ENCODE measurements at places on chromosomes 12 and 14. TPM values are rescaled to one million over a fixed set of nuclear protein-coding genes. Genes with fewer than 3 reads are reported as not detected.
A peak's percentile ranks its signal among the peaks of the same experiment; 100 is the strongest.

DNA sequence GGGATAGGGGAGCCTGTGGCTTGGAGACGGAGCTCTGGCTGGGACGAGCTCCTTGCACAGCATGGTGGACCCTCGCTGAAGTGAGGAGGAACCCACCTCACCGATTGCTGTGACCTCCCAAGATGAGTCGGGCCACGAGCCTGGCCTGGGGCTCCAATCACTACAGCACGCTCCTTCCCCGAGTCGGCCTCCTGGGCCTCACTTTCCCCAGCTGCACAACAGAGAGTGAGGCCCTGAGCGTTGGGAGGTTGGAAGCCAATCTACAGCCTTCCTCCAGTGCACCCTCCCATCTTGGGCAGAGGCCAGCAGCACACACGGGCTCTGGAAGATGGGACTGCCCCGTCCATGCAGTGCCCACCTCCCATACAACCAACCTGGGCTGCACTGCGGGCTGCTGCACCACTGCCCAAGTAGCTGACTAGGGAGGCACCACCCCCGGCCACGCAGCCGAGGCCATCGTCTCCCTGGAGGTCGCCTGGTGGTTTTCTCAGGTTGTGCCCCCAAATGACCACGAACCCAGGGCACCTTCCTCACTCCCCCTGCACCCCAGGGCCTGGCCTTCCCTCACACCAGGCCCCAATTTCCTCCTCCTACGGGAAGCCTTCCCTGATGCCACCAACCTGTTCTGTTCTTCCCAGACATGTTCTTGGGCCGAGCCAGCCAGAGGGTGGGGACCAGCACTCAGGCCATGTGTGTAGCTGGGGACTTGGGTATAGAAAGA is 152.3 kb upstream of the C14orf180 start:
- no peak for DNase-seq
- no peak overlapping the region for H3K27ac ChIP-seq
- no peaks in the 10 kb centered on the region for H3K27me3 ChIP-seq

DNA sequence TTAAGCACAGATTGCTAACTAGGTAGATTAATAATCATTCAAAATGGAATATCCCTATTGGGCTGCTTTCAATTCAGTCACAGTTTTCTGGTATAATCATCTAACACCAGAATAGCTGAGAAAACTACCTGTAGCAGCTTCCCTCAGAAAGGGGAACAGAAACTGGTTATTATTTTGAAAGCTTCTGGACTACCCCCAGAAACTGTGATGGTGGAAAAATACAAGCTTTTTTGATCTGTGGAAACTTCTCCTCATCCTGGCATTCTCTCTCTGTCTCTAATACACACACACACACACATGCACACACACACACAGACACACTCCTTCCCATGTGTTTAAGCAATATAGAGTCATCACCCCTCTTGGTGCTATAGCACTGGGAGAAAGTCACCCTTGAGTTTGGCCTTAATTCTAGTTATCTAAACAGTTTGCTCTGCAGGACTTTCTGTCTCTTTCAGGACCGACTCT is 251.5 kb upstream of the LMO3 start:
- H3K27ac ChIP-seq, result no peak overlapping the region
- DNase-seq, result no peak
- H3K4me3 ChIP-seq, result no peak overlapping the region
- no peaks in the 10 kb centered on the region for H3K36me3 ChIP-seq

E2F7 gene
- 3.6 TPM for polyA plus RNA-seq

TAS2R10 gene
- polyA plus RNA-seq, result 0.10 TPM

DNA sequence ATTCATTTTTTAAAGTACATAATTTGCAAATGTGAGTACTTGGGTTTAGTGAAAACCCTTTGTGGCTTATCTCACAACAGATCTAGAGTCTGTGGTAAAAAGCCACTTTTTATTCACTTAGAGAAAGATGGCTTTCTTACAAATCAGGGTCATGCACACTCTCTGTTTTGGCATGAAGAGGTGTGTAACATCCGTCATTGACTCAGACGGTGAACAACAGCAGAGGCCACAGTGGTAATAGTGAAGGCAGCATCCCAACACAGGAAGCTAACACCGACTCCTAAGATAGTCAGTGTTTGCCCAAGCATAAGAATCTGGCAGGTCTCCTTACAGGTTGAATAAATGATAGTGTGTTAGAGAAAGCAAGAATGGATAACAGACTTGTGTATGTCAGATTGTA is 593.0 kb downstream of the SOX5 start:
- no peak for DNase-seq
- no peaks in the 10 kb centered on the region for H3K27me3 ChIP-seq
- no peak overlapping the region for H3K27ac ChIP-seq
- no peak overlapping the region for H3K4me3 ChIP-seq

DNA sequence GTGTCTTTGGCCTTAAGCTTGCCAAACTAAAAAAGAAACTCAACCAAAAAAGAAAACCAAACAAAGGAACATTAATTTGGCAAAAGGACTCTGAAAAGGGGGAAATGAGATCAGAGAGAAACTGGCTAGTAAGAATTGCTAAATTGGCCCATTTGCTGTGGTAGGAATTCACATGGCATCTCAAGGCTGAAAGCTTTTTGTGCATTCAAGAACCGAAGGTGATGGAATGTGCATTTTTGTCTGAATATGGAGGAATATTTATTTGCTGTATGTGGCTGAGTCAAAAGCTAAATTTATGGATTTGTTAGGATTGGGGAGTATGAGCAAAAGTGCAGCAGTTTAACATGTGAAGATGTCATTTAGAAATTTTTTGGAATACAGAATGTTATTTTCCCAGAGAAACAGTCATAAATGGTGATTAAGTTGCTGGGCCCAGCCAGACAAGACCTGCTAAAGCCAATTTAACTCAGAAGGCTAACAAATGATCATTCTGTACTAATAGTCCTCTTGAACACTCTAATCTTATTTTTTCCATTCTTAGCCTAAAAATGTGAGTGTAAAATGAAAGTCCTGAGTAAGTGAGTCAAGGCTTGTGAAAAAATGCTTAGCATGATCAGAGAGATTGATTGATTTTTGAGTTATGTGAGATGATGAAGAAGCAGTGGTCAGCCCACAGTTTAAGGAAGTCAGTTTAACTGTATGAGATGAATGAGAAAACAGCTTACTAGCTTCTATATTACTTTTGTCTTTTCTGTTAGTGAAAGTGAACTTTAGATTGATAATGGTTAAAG is 94.1 kb downstream of the ANO6 start:
- H3K4me3 ChIP-seq, result no peak overlapping the region
- H3K27me3 ChIP-seq, result no peaks in the 10 kb centered on the region
- DNase-seq, result peak; percentile 45
- H3K4me1 ChIP-seq, result peaks cover 10% of the 10 kb centered on the region

CATSPERB gene
- polyA plus RNA-seq, result not detected

DNA sequence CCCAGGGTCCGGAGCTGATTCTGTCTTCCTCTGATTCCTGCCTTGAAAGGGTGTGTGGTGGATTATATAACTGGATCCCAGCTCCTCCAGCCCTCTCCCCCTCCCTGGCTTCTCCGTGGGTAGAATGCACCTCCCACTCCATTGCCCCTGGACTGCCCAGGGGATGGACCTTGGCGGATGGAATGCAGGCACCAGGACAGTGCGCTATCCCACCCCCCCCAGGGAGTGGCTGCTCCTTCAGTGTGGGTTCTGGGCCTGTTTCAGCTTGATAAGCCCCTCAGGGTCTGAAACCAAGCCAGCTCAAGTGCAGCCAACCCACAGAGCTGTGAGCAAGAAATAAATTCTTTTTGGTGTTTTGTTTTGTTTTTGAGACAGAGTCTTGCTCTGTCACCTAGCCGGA is 112.4 kb upstream of the TMEM132D start:
- no peaks in the 10 kb centered on the region for H3K27me3 ChIP-seq
- H3K4me1 ChIP-seq, result no peaks in the 10 kb centered on the region
- H3K27ac ChIP-seq, result no peak overlapping the region
- no peak for DNase-seq
- no peak overlapping the region for H3K4me3 ChIP-seq

- peaks cover 26% of the 10 kb centered on the region for H3K4me1 ChIP-seq
- peak overlapping the region; percentile 16 for H3K27ac ChIP-seq
- no peak for DNase-seq
- no peak overlapping the region for H3K4me3 ChIP-seq
- peaks cover 7% of the 10 kb centered on the region for H3K36me3 ChIP-seq
Observed at GRCh38 chr12:105229371-105229770, 6.6 kb downstream of the APPL2 start.

TGM1 gene
- 1.3 TPM for polyA plus RNA-seq

GRCh38 chr14:65330416-65330815 is 82.1 kb upstream of the FUT8 start:
- DNase-seq, result no peak
- H3K4me3 ChIP-seq, result no peak overlapping the region
- no peaks in the 10 kb centered on the region for H3K36me3 ChIP-seq
- no peaks in the 10 kb centered on the region for H3K27me3 ChIP-seq
- peaks cover 18% of the 10 kb centered on the region for H3K4me1 ChIP-seq

EIF4B gene
- 380 TPM for polyA plus RNA-seq

DNA sequence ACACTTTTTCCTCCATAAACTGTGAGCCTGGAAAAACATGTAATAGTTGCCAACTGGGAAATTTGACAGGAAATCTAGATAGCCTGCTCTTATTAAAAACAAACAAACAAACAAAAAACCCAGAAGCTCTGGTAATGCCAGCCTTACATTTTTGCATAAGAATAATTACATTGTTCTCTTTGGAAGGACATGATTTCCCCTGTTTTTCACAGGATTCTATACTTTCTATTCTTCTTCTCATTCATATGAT is 137.9 kb downstream of the AEBP2 start:
- peaks cover 13% of the 10 kb centered on the region for H3K4me1 ChIP-seq
- no peak for DNase-seq
- no peak overlapping the region for H3K4me3 ChIP-seq
- no peak overlapping the region for H3K27ac ChIP-seq
- no peaks in the 10 kb centered on the region for H3K27me3 ChIP-seq

GRCh38 chr12:113302886-113303640 is 31.8 kb downstream of the SLC8B1 start:
- no peak overlapping the region for H3K4me3 ChIP-seq
- no peak for DNase-seq
- no peak overlapping the region for H3K27ac ChIP-seq
- H3K36me3 ChIP-seq, result peaks cover 4% of the 10 kb centered on the region

- peaks cover 3% of the 10 kb centered on the region for H3K4me1 ChIP-seq
- peak; percentile 28 for DNase-seq
- H3K27ac ChIP-seq, result peak overlapping the region; percentile 96
Observed at GRCh38 chr12:111597831-111598636, 1.1 kb downstream of the ATXN2 start.

- H3K27me3 ChIP-seq, result no peaks in the 10 kb centered on the region
- no peaks in the 10 kb centered on the region for H3K36me3 ChIP-seq
- DNase-seq, result no peak
- no peaks in the 10 kb centered on the region for H3K4me1 ChIP-seq
- H3K27ac ChIP-seq, result no peak overlapping the region
Observed at GRCh38 chr14:72177251-72177650, 245.0 kb downstream of the RGS6 start.

GRCh38 chr12:41032386-41032785 is 155.7 kb upstream of the PDZRN4 start:
- no peak overlapping the region for H3K27ac ChIP-seq
- no peaks in the 10 kb centered on the region for H3K4me1 ChIP-seq
- no peaks in the 10 kb centered on the region for H3K36me3 ChIP-seq
- no peak for DNase-seq
- no peaks in the 10 kb centered on the region for H3K27me3 ChIP-seq

DNA sequence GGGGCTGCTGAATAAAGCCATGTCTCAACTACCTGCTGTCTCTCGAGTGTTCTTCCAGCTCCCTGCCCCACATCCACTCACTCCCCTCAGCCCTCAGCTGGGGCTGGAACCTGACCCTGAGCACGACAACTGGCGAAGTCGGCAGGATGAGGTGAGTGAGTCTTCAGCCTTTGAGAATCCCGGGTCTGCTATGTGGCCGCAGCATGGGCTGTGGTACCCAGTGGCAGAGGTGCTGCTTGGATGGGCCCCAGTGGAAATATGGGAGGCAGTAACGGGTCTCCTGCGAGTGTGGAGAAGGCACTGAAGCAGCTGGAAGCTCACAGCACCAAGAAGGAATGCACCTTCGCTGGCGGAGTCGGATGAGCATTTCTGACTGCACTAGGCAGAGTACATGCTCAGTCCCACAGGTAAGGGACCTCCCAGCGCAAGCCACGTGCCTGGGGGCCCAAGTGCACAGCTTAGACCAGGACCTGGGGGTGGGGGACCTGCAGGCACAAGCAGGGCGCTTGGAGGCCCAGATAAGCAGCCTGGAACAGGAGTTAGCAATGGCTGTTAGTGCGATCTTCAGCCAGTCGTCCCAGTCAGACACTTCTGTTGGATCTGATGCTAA is 95.5 kb upstream of the TMPO start:
- no peaks in the 10 kb centered on the region for H3K27me3 ChIP-seq
- peaks cover 7% of the 10 kb centered on the region for H3K4me1 ChIP-seq
- no peak overlapping the region for H3K27ac ChIP-seq
- no peak for DNase-seq
- no peaks in the 10 kb centered on the region for H3K36me3 ChIP-seq

CLEC4A gene
- 0.61 TPM for polyA plus RNA-seq

DNA sequence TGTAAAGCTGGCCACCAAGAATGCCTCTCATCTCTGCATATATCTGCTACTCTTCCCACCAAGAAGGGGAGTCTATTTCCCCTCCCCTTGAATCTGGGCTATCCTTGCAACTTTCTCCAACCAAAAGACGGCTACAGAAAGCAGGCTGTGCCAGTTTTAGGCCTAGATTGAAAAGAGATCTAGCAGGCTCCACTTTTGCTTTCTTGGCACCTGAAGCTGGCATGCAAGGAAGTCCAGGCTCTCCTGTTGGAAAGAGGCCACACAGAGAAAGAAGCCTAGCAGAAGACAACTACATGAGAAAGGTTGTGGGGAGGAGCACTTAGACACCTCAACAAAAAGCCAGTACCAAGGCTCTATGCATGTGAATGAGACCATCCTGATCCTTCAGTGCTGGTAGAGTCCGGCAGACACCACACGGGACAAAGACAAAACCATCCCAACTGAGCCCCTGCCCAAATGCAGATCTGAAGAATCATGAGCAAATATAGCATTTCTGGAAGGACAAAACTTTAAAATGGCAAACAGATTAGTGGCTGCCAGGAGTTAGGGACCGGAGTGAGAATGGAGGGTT is 68.0 kb downstream of the SPPL3 start:
- H3K27ac ChIP-seq, result no peak overlapping the region
- no peak for DNase-seq
- no peaks in the 10 kb centered on the region for H3K36me3 ChIP-seq
- no peak overlapping the region for H3K4me3 ChIP-seq
